ENCODE measurements at places on chromosomes 16 and 17.

DNA sequence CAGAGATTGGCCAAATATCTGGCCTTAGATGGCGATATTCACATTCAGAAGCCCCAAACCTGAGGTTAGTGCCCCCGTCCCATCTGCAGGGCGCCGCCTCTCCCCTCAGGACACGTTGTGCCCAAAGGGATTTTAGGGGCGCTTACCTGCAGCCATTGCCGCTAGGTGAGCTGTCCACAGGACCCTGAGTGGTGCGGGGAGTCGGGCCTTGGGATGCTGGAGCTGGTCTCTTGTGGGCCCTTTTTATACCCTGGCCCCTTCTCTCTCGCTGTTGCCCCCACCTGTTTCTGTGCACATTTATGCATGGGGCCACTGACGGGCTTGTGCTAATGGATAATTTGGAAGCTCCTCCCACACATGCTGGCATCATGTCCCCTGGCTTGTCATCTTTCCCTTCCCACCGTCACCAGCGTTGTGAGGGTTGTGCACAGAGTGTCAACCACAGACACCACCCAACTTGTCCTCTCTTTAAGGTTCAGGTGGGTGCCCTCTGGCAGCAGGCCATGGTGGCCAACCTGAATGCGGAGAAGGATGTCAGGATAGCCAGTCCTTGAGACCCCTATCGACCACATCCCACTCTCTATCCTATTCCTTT is at the start of gene CSHL1:
TSS of gene CSHL1 (minus strand) at position 218 of the 595 bp plus-strand sequence. CDS start at position 156, 62 bp downstream.
- DNase-seq, result no peak

GRCh38 chr17:82325286-82326180 is 8.0 kb downstream of the SECTM1 start:
- DNase-seq, result no peak

- DNase-seq, result no peak
Measured at GRCh38 chr16:86479419-86479818, 30.9 kb upstream of the FOXF1 start.

- DNase-seq, result no peak
Measured at GRCh38 chr16:1505073-1505844, 12.1 kb downstream of the TELO2 start.

GRCh38 chr17:32684087-32684958 is 192.6 kb downstream of the MYO1D start:
- no peak for DNase-seq

- no peak for DNase-seq
Measured at GRCh38 chr17:41322094-41322902, 6.8 kb upstream of the KRTAP17-1 start.
